ENCODE measurements at places on chromosomes 1 and 21.

GRCh38 chr1:245311887-245312536 is 157.2 kb downstream of the KIF26B start:
- DNase-seq = no peak

- DNase-seq = no peak
Measured at GRCh38 chr1:116577759-116578314, 7.0 kb upstream of the CD58 start.

- no peak for DNase-seq
Measured at GRCh38 chr21:16022921-16023320, 293.1 kb downstream of the USP25 start.

GRCh38 chr1:234970731-234971476 is 157.7 kb downstream of the TOMM20 start:
- no peak for DNase-seq

DNA sequence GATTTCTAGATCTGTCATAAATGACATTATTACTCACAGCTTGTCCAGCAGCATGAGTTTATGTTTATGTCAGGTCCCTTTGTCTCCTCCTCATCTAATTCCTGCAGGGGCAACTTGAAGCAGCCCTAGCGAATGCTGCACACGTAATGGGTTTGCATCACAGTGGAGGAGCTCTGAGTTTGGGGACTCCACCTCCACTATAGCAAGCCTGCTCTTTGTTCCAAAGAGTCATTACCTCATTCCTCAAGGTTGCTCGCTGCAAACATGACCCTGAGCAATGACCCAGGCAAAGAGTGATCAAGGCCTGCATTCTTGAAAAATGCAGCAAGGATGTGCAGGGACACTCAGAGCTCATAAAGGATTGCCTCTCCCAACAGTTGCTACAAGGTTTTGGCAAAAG is 261.9 kb downstream of the HHIPL2 start:
- no peak for DNase-seq

DNA sequence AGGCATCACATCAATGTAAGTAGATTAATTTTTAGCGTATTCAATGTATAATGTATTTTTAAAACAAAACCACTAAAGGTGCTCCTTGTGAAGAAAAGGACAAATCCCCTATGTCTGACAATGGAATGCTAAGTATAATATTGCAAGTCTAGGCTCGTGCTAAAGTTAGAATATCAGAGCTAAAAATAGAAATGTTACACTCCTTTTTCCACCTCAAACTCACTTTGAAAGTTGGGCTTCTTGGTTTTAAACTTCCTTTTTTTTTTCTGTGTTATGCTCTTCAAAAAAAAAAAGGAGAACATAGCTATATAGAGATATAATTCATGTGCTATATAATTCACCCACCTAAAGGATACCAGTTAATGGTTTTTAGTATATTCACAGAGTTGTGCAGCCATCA is 3.6 kb upstream of the SERBP1 start:
- DNase-seq = no peak

DNA sequence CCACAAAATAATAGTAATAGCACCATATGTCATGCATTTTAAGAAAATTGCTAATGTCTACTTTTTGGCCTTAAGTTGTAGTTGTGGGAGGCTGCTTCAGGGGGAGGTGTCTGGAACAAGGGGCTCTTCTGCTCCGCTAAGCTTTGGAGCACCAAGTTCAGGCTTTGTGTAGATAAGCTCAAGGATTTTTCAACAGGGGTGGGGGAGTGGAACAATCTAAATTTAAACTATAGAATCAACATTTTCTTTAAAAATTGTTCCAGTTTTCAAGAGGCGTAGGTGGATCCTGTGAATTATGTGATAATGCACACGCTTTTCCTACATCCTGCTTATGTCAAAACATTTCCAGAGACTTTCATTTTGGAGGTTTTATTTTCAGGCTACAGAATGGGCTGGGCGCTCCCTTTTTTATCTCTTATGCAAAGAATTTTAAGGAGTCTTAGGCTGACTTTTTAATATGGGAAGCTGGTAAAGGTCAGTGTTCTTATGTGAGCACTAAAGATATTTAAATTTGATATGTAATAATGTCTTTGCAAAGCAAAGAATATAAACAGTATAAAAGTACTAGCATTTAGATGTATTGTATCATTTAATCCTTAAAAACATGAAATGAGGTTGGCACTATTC is 9.9 kb downstream of the ATP1A1 start:
- no peak for DNase-seq

GRCh38 chr1:160040476-160040875 is 8.7 kb upstream of the PIGM start:
- DNase-seq = no peak

GRCh38 chr21:46098303-46099141 is 610 bp downstream of the COL6A2 start:
- no peak for DNase-seq

DNA sequence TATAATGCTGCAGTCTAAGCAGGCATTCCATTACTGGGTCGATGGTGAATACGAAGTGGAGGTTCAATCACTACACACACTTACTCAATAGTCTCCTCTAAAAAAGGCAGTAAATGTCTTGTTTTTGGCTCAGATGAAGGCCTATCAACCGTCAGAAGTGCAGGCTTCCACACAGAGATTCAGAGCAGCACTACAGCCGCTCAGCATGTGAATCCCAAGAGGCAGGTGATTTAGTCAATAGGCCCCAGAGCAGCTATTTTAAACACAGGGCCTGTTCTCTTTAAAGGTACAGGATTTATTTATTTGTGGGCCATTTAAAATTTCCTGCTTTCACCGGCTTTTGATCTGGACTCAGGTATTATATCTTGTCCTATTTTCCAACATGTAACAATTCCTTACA is 293.7 kb downstream of the RGS7 start:
- no peak for DNase-seq

GRCh38 chr1:145996433-145997015 is at the start of gene TXNIP:
TSS of gene TXNIP (minus strand) at chr1:145996579. CDS start at chr1:145996266, 313 bp downstream.
- peak; percentile 78 for DNase-seq

DNA sequence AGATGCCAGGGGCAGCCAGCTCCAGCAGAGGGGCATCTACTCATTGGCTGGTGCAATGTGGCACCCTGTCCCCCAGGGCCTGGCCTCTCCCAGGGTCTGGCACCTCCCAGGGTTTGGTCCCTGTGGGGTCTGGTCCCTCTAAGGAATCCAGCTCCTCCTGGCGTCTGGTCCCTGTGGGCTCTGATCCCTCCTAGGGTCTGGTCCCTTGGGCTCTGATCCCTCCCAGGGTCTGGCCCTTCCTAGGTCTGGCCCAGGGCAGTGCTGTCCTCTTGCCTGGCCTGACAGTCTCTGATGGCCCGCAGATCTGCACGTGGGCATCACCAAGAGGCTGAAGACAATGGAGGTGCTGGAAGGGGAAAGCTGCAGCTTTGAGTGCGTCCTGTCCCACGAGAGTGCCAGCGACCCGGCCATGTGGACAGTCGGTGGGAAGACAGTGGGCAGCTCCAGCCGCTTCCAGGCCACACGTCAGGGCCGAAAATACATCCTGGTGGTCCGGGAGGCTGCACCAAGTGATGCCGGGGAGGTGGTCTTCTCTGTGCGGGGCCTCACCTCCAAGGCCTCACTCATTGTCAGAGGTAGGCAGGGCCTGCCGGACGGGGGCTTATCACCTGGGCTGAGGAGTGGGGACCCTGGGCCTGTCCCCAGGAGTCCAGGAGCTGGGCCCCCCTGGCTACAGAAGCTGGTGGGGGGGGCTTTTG is 73.9 kb downstream of the OBSCN start:
- DNase-seq = no peak

- no peak for DNase-seq
Measured at GRCh38 chr1:29394521-29395225, 158.4 kb downstream of the PTPRU start.

DNA sequence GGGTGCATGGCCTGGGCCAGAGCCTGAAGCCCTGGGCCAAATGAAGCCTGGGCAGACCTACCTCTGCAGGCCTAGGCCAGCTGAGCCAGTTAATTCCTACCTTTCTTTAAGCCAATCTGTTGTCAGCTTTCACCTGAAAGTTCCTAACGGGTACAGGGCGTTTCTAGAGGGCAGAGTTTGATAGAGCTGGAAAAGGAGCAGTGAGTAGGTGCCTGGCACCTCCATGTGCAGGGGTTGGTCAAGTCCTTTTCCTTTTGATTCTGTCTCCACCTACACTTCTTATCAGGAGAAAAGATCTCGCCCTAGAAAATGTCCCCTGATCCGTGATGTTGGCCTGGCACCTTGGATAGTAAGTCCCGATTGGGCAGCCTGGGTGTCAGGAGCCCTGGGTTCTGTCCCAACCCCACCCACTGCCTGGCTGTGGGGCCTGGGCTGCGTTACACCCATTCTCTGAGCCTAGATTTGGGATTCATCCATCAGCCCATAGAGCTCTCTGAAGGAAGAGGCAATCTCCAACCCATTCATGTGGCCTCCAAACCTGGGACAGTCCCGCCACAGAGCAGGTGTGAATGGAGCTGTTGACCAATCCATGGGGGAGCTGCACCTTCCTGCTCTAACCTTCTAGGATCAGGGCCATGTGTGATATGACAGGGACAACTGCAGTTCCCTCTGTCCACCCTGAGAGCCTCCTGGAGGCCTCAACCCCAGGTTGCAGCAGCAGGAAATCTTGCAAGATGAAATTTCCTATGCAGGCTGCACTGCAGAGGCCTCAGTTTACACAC is 304.3 kb downstream of the MATN1 start:
- no peak for DNase-seq

- no peak for DNase-seq
Measured at GRCh38 chr21:45250914-45251634, 36.6 kb downstream of the POFUT2 start.

Data from SW 1271 (cell line).